ENCODE measurements at places on chromosomes 11 and 22. TPM values are rescaled to one million over a fixed set of nuclear protein-coding genes. Genes with fewer than 3 reads are reported as not detected.

GRCh38 chr11:96228473-96228891, 114.5 kb downstream of the MAML2 start:
- peak; percentile 76 for DNase-seq

- no peak for DNase-seq
Observed at GRCh38 chr22:27273436-27273835, 528.1 kb downstream of the MN1 start.

DNA sequence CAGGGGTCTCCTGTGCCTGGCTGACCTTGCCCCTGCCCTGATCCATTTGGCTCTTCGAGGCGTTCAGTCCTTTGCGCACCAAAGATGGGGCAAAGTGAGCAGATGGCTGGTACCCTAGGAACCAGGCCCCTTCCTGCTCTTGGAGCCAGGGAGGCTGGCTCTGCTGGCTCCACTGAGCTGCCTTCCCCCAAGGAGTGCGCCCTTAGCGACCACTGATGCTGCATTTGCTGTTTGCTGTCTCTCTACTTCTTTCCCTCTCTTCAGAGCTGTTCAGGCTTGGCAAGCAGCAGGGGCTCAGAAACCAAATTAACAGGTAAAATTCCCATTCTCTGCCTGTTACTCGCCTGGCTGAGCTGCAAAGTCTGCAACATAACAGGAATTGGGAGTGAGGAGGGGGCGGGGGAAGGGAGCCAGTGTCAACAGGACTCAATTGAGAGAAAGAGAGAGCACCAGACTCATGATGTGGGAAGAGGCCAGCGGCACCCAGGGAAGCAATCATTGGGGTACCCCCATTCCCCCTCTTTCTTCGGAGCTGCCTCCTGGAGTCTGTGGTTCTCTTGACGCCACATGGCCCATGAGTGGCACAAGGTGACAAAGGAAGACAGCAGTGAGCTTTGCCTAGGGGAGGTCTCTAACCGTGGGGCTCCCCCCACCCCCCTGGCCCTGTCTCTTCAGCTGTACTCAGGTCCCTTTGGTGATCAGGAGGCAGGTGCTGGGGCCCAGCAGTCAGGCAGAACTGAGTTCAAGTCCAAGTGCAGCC, 102.3 kb downstream of the TP53I11 start:
- DNase-seq, result no peak

DNA sequence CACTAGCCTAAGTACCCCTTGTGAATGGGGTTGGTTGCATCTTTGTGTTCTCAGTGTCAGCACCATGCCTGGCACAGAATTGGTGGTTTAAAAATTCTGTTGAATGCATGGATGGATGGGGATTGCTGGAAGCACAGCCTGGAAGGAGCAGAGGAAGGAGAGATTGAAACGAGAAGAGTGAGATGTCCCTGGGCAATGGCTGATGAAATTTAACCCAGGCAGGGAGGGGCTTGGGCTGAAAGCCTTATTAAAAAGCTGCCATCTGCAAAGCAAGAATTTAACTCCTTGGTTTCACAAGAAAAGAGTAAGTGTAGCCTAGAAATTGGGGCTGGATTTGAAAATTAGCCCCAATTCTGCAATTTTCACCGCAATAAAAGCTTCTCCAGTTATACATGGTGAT, 126.7 kb downstream of the TEAD1 start:
- DNase-seq, result no peak

DNA sequence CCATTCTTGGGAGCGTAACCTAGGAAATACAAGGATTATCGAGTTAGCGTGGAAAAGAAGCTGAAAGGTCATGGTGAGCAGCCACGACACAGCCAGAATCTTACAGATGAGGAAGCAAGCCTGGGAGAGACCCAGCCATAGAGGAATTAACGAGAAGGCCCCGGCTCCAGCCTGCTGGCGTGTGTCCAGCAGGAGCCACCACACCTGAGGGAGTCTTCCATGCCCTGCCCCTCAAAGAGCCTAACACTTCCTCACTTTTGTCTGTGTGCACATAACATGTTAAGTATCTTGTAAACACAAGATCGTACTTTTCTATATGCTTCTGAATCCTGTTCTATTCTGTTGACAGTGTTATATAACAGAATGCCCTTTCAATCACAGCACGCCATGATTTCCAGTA, 18.1 kb downstream of the CECR2 start:
- DNase-seq, result no peak

GRCh38 chr11:134532131-134532920, 120.3 kb upstream of the B3GAT1 start:
- no peak for DNase-seq

DNA sequence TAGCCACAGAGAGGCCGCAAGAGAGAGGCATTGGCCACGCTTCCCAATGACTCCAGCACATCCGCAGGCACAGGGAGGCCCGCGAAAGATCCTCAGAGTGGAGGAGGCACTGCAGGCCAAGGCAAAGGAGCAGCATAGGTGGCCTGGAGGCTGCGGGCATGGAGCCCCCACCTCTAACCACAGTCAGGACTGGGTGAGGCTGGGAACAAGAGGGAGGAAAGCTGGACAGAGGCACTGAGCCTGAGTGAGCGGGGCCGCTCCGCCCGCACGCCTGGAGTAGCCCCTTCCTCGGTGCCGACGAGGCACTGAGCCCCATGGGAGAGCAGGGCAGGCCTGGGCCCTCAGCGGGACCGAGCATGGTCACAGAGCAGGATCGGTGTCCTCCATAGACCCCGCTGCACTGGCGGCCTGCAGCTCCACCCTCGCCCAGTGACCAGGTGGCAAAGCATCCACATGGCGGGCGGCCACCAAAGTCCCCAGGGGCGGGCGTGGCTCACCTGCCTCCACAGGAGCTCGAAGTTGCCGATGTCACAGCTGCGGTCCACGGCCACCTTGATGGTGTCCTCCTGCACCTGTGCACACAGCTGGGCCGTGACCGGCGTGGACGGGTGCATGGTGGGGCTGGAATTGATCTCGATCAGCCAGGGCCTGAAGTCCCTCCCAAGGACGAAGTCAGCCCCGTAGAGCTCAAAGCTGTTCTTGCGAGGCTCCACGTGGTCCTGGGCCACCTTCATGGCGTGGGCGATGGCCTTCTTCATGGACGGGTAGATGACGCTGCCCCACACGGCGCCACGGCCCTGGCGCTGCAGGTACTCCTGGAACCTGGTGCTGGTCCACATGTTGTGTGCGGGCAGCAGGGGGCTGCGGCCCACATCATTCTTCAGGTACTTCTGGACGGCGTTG, 18.9 kb upstream of the IL17REL start:
- no peak for DNase-seq

- peak; percentile 26 for DNase-seq
Observed at GRCh38 chr11:64334764-64335735, 5.0 kb upstream of the CCDC88B start.

- DNase-seq, result no peak
Observed at GRCh38 chr22:30064172-30064571, 16.1 kb upstream of the HORMAD2 start.

DNA sequence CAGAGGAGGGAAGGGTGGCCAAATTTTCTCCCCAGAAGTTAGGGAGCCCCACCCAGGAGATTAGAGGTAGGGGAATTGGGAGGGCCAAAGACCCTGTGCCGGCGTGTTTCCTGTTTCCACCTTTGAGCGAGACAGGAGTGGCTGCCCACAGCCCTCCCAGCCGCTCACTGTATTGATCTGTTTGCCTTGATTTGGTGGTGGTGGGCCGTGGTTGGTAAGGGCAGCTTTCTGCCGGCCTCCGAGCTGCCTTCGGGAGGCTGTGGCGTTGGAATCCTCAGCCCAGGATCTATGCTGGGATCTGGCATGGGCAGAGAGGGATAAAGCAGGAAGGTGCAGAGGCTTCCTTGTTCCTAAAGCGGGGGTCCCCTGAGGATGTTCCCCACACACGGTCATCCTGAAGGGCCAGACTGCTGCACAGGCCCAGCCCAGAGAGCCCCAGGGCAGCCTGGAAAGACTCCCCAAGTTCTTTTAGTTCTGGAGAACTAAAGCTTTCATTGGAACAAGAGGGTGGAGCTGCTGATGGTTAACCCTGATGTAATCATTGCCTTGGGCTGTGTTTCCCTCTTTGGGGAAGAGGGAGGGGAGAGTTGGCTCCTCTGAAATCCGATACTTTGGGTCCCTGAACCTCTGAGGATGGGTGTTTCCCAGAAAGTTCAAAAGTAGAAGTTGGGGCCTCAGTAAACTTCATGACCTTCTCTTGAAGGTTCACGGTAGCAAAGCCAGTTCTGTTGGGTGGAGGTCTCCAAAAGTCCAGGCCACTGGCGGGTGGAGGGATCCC, 7.2 kb downstream of the FAM83F start:
- DNase-seq, result no peak

DNA sequence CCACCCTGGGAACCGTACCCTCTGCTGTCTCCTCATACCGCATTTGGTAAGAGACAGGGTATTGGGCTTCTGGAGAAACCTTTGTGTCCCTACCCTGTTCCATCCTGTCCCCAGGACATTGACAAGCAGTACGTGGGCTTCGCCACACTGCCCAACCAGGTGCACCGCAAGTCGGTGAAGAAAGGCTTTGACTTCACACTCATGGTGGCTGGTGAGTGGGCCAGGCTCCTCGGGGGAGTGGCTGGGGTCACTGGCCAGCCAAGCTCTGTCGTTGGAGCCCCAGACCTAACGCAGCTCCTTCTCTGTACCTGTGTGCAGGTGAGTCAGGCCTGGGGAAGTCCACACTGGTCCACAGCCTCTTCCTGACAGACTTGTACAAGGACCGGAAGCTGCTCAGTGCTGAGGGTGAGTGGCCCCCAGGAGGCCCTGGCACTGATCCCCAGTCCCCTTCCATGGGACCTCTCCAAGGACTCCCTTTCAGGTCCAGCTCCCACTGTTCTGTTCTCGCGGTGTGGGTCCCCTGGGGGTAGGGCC, 3.8 kb upstream of the GP1BB start:
- DNase-seq, result no peak

Gene C11orf97
- total RNA-seq, result not detected

Gene DAGLA
- total RNA-seq, result 5.5 TPM

Gene RFPL3
- not detected for total RNA-seq

Gene MS4A12
- not detected for total RNA-seq

Gene SNX15
- 19.3 TPM for total RNA-seq
